Activated effector memory CD4-positive, alpha-beta T cell treated with anti-CD3 and anti-CD28 coated beads, Interleukin-2, amount 50 U/mL, for 16 hours (primary cell): ENCODE measurements at places on chromosomes 7 and 10.

DNA sequence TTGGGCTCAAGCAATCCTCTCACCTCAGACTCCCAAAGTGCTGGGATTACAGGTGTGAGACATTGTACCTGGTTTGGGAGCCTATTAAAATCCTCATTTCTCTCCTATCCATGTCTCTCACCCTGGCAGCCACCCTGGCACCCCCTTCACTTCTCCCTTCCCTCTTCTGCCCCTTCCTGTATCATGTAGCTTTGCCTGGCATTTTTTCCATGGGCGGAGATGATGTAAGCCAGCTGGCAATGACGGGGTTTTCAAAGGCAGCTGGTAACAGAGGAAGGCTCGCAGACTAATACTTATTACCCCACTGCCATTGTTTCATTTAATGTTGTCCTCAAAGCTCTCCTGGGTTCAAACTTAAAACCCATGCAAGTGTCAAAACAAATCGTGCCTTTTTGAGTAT lies 61.9 kb downstream of the RGS10 start:
- no peak for DNase-seq

DNA sequence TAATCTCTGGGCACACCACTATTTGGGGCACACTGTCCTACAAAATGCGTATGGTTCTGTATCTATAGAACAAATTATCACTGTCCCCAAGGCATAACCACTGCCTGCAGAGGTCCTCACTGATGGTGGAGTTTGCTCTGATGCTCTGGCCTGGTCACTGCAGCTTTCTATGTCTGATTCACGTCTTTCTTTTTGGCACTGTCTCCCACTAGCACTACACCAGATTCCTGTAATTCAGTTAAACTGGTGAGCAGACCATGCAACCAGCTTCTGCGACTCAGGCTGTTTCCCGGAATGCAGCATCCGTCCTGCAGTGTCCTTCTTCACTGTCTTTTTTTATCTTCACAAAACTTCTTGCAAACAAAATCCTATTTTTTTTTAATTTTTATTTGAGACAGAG lies 112.8 kb downstream of the KLF6 start:
- DNase-seq, result no peak

- DNase-seq, result peak; percentile 77
Observed at GRCh38 chr10:79285315-79286197, 61.7 kb upstream of the PPIF start.

DNA sequence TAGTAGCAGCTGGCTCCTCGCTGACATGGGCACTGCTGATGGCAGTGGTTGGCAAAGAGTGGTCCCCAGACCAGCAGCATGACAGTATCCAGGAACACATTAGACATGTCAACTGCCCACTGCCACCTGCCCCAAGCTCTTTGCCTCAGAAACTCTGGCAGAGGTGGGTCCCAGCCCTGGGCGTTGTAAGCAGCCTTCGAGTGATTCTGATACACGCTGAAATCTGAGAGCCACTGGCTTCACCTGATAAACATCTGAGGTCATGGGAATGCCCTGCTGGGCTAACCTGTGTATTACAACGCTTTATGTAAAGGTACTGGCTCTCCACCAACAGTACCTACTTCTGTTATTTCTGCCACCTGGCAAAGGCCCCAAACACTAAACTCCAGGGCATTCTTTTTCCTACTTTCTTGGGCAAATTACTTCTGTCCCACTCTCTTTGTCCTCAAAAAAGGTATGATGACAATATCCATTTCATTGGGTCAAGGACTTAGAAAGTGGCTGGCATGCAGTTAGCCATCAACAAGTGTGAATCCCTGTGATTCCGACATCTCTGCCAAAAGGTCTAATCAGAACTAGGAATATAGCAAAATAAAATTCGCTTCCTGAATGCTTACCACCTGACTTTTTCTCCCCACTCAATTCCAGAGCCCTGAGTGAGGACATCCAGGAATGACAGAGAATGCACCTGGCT lies 9.2 kb downstream of the SGMS1 start:
- DNase-seq, result no peak

DNA sequence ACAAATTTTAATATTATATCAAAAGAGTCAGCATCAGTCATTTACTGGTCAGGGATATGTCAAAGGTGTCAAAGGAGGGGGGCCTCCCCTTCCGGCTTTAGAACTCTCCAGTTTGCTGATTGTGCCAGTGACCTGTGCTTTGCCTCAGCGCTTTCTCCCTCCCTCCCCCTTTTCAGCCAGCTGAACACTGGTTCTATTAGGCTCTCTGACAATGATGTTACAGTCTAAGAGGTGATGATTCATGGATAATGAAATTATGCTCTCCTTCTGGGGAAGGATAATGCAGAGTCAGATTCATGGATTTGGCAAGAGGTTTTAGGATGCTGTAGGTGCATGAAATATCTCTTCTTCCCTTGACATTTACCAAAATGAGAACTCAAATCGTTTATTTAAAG lies 6.1 kb downstream of the LRRTM3 start:
- no peak for DNase-seq

DNA sequence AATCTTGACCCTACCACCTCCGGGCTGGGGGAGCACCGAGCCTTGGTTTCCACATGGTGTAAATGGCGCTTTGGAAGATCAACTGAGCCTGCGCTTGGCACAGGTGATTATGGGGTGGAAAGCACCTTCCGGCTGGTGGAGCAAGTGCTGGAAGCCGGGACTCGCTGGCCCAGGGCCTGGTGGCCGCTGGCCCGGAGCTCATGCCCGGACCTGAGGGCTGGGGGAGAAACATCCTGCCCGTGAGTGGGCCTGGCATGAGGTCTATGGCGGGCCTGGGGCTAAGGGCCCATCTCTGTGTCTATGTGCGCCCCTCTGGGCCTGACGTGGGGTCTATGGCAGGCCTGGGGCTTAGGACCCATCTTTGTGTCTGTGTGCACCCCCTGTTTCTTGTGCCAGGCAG lies 14.2 kb upstream of the LFNG start:
- DNase-seq, result no peak
